ENCODE measurements at places on chromosomes 1 and 21.

DNA sequence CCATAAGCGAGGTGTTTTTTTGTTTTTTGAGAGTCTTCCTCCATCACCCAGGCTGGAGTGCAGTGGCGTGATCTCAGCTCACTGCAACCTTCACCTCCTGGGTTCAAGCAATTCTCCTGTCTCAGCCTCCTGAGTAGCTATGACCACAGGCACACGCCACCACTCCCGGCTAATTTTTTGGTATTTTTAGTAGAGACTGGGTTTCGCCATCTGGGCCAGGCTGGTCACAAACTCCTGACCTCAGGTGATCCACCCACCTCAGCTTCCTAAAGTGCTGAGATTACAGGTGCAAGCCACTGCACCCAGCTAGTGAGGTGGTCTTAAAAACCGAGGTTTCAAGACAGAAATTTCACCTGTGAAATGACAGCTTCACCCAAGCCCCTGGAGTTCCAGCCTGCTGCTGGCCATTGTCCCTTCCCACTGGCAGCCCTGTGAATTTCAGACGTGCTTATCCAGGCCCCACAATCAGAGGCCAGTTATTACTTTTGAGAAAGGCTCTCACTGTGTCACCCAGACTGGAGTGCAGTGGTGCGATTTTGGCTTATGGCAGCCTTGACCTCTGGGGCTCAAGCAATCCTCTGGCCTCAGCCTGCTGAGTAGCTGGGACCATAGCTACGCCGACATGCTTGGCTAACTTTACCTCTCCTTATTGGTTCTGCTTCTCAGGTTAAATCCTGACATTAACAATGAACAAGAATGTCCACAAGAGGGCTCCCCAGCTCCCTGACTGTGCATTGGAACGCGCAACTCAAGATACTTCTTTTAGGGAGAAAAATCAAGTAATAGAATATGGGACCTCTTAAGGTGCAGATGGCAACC is 19.4 kb downstream of the ENO1 start:
- peak; percentile 23 for DNase-seq

- no peak for DNase-seq
Observed at GRCh38 chr1:78229344-78229743, 183.6 kb downstream of the GIPC2 start.

- no peak for DNase-seq
Observed at GRCh38 chr1:76583875-76584477, 283.3 kb upstream of the ST6GALNAC5 start.

DNA sequence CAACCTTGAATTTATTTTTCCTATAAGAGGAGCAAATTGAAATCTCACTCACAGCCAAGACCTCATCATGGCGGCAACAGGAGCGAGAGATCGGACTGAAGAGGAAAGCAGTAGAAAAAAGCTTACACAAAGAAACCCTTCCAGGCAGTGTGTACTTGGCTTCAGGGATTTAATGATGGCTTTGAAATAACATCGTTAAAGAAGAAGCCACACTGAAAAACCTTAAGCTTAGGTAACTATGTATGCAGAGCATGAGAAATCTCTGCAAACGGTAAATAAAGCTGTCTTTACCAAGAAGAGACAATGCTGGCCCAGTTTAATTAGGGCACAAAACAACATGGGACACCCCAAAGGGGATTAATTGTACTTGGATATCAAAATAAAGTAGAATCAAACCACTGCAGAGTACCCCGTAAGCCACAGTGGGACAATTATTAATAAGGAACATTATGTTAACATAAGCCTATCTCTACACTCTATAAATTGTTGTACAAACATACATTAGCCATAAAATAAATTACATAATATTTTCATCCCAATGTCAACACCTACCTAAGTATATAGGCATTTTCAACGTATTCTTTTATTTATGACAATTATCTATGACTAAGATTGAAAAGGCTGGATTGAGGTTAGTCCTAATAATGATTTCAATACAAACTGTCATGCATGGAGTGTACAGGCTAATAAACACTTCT is 360.2 kb upstream of the CHRM3 start:
- no peak for DNase-seq

GRCh38 chr1:115469703-115470476 is 131.8 kb upstream of the NGF start:
- no peak for DNase-seq

DNA sequence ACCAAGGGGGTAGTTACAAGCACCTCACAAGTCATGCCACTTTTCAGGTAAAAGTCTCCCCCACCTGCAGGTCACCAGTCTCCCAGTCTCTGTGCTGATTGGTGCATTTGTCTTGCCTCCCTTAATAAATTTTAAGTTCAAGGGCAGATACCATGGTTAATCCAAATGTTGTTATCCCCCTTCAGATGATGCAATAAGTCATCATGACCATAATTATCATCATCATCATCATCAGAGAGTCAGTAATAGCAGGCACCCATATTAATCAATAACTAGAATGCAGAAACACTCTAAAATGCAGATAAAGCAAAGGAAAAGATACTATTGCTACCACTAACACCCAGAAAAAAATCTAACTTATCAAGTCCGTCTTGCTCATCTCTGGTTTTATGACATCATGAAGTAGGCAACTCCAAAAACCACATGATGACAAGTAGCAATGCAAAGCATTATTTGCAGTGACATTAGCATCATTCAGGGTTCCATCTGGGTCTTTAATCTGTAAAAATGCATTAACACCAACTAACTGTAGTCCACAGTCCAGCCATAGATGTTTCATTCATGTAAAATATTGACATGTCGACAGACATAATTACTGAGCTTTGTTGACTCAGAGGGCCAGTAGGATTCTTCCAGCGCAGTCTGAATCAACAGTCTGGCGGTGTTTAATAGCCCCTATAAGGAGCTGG is 492.0 kb upstream of the RUNX1 start:
- no peak for DNase-seq

GRCh38 chr1:76715474-76715873 is 151.8 kb upstream of the ST6GALNAC5 start:
- no peak for DNase-seq

DNA sequence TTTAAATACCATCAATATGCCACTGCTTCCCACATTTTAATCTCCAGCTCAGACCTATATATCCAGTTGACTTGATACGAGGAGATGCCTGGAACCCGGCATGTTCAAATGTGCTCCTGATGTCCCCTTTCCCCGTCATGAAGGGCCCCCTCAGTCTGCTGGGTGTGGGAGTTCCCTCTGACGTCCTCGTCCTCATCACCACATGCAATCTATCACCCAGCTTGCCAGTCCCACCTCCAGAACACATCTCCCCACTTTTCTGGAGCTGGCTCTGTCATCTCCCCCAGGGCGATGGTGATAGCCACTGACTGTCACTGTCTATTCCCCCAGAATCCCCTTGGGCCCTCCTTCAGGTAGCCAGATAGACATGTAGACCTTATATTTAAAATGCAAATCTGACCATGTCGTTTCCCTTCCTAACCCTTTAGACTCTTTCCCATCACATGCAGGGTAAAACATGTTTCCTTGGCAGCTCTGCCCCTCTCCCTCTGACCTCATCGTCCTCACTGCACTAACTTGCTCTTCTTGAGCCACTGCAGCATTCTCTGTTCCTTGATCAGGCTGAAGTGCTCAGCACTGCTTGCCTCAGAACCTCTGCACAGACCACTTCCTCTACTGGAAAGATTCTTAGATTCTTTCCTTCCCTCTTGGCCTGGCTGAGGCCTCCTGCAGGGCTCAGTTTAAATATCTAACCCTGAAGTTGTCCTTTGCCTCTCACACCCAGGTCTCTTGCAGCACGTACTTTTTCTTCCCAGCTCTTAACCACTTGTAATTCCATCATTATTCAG is 7.4 kb downstream of the AZIN2 start:
- DNase-seq: no peak

GRCh38 chr21:17585875-17586450 is 26.7 kb downstream of the BTG3 start:
- DNase-seq: no peak

- no peak for DNase-seq
Observed at GRCh38 chr1:197951089-197951488, 33.9 kb downstream of the LHX9 start.

GRCh38 chr1:2587071-2587859 is 688 bp downstream of the PRXL2B start:
- no peak for DNase-seq

- DNase-seq: no peak
Observed at GRCh38 chr1:175572932-175573868, 170.2 kb downstream of the TNR start.

GRCh38 chr1:81588149-81588548 is 212.6 kb upstream of the ADGRL2 start:
- no peak for DNase-seq

GRCh38 chr1:7680955-7681268 is 90.2 kb upstream of the VAMP3 start:
- DNase-seq: no peak

DNA sequence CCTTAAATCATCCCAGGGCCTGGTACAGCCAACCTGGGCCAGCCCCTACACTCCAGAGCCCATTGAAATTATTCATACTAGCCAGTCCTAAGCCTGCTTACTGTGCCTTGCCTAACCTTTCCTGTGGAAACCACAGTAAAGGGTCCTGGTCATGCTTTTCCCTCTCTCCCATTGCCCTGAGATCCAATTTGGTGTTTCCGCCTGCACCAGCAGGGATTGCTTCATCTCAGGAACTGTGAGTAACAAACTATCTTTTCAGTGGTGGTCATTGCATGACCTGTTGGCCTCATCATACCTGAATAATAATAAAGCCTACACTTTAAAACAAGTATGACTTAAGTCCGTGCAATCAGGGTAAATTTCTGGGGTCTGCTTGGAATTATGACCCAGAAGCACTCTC is 18.7 kb upstream of the GALNT2 start:
- DNase-seq: no peak

- DNase-seq: no peak
Observed at GRCh38 chr21:44897326-44898010, 23.2 kb downstream of the ITGB2 start.

- no peak for DNase-seq
Observed at GRCh38 chr21:44002511-44002910, 9.6 kb upstream of the TRAPPC10 start.

DNA sequence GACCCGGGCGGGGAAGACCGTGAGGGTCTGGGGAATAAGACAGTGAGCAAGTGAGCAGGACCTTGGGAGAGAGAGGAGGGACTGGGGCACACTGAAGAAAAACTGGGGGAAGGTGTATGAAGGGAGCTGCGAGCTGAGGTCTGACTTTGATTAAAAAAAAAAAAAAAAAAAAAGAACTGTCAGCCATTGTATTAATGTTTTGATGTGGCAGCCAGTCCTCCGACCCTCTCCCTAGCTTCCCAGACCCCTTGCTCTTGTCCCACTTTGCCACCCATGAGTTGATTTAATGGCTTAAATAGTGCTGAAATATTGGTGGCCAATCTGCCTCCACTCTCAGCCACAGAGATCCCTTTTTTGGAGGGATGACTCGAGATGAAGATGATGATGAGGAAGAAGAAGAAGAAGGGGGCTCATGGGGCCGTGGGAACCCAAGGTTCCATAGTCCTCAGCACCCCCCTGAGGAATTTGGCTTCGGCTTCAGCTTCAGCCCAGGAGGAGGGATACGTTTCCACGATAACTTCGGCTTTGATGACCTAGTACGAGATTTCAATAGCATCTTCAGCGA is 652 bp downstream of the HAX1 start:
- DNase-seq: no peak

GRCh38 chr1:35881850-35882273 is 1.1 kb upstream of the AGO1 start:
- no peak for DNase-seq

DNA sequence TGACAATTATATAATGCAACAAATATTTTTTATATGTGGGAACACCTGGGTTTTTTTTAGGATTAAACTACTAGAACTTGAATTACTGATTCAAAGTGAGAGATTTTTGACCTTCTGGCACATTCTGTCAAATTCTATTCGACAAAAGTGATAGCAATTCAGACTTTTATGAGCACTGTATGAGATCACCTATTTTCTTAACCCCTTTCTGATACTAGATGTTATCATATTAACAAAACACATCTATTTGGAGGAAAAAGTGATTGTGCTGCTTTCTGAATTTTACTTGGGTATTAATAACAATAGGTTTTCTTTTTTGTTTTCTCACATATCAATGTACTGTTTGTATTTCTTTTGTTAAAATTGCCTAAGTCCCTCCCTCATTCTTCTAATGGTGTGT is 174.9 kb upstream of the GREM2 start:
- DNase-seq: no peak

DNA sequence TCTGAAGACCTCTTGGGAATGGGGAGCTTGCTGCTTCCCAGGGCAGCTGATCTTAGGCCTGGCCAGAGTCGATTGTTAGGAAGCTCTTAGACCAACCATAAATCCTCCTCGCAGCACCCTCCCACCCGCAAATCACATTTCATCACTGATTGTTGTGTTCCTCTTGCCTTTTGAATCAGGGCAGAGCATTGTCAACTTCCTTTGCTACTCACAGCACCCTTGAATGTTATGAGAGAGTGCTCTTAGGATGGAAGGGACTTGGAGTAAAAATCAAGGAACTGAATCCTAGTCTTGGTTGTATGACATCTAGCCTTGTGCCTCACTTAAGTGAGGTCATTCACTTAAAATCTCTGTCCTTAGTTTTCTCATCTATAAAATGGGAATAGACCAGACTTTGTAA is 3.0 kb downstream of the VASH2 start:
- DNase-seq: no peak

GRCh38 chr21:42145569-42146272 is 73.2 kb upstream of the ABCG1 start:
- DNase-seq: peak; percentile 32

- no peak for DNase-seq
Observed at GRCh38 chr1:82700476-82700875, 899.7 kb downstream of the ADGRL2 start.

- DNase-seq: no peak
Observed at GRCh38 chr1:86951430-86951829, 37.0 kb downstream of the HS2ST1 start.

DNA sequence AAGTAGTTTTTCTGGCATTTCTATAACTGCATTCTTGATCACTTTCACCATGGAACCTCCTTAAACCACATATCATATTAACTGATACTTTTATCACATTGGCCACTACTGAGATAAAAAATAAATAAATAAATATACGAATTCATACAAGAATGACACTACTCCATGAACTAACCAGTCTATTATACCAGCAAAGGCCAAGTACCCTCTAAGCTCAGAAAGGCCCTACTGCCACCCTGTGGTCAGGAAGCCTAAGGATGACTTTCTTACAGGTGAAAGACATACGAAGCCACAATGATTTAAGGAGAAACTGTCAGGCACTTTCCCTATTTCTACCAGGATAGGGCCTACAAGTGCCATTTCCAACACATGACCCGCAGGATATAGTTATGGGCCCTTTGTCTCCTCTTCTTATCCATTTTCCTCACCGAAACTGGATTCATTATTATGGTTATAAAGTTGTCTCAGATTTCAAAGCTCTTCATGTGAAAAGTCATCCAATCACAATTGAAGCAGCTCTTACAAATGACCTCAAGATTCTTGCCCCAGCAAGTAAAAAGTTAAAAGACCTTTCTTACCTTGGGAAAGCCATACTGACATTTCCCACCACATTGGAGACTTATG is 23.9 kb downstream of the DNAJC8 start:
- DNase-seq: no peak

GRCh38 chr1:2556678-2557481 is 709 bp downstream of the TNFRSF14 start:
- DNase-seq: no peak

All from stimulated activated CD8-positive, alpha-beta memory T cell treated with anti-CD3 and anti-CD28 coated beads, Interleukin-2, amount 100 ng/mL, for 1 hour (primary cell).